ENCODE measurements at places on chromosomes 5 and 9. TPM values are rescaled to one million over a fixed set of nuclear protein-coding genes. Genes with fewer than 3 reads are reported as not detected.
A peak's percentile ranks its signal among the peaks of the same experiment; 100 is the strongest.

FST gene
- polyA plus RNA-seq = 33.1 TPM

- DNase-seq = no peak
These were observed 45.3 kb downstream of the MAP1B start for GRCh38 chr5:72152545-72152944.

DNA sequence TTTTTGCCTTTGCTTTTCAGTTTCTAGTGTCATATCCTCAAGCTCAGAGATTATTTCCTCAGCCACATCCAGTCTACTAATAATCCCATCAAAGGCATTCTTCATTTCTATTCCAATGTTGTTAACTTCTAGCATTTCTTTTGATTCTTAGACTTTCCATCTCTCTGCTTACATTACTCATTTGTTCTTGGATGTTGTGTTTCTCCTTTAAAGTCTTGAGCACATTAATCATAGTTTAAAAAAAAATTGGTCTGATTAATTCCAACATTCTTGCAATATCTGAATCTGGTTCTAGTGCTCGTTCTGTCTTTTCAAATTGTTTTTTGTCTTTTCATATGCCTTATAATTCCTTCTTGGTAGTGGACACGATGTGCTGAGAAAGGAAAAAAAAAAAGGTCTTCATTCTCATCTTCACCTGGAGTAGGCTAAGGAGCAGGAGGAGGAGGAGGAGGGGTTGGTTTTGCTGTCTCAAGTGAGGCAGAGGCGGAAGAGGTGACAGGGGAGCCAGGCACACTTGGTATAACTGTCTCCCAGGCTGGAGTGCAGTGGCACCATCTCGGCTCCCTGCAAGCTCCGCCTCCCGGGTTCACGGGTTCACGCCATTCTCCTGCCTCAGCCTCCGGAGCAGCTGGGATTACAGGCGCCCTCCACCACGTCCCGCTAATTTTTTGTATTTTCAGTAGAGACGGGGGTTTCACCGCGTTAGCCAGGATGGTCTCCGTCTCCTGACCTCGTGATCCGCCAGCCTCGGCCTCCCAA, 16.3 kb downstream of the PRXL2C start:
- DNase-seq = no peak

- no peak for DNase-seq
These were observed 202.6 kb downstream of the ZSWIM6 start for GRCh38 chr5:61534481-61535267.

SMIM33 gene
- not detected for polyA plus RNA-seq

- peak; percentile 85 for DNase-seq
These were observed 180.9 kb downstream of the MAPKAP1 start for GRCh38 chr9:125525921-125526631.

PFN3 gene
- not detected for polyA plus RNA-seq

- no peak for DNase-seq
These were observed 42.1 kb downstream of the OTULIN start for GRCh38 chr5:14706615-14707021.

SEMA4D gene
- 23.3 TPM for polyA plus RNA-seq

- DNase-seq = no peak
These were observed 50.8 kb downstream of the AMBP start for GRCh38 chr9:114027159-114027862.

DNA sequence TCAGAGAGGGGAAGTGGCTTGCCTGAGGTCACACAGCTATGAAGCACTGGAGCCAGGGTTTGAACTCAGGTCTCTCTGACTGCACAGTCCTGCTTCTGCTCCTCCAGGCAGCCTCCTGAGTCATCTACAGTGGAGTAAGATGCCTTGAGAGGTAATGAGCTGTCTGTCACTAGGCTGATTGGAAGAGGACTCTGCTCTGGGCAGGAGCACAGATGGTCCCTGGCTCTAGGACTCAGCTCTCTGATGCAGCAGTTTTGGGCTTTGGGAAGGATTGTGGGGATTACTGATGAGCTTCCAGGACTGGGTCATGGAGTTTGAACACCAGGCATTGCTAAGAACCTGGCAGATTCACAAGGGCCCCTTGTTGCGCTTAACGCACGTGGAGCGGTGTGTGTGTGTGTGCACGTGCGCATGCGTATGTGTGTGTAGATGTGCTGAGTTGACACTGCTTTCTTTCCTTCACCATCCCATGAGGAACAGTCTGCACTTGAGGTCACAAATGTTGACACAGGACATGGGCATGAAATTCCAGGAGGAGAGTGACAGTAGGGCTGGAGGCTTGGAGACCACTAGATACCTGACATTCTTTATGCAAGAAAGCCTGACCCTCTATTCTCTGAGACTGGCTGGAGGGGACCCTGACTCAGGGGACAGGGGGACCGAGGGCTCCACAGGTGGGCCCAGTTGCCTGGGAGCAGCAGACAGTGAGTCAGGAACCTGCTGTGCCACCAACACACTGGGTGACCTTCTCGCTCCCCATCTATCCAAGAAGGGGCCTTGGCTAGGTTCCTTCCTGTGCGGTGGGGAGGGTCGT, 170.5 kb downstream of the RGS3 start:
- DNase-seq = no peak

CD14 gene
- 30.9 TPM for polyA plus RNA-seq

OR1J2 gene
- polyA plus RNA-seq = not detected

DNA sequence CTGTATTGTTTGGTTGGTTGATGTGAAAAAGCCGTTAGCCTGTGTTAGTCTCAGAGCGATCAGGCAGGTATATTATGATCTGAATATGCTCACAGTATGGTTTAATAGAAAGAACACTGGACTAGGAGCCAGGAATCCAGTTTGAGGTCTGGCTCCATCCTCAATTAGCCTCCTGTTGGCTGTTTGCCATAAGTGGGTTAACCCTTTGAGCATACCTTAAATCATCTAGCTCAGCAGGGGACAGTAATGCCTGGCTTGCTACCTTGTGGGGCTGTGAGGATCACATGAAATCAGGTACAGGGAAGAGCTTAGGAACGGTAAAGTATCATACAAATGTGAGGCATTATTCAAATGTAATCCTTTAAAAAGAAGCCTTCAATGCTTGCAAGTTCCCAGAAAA, 104.7 kb downstream of the CMYA5 start:
- no peak for DNase-seq

DNA sequence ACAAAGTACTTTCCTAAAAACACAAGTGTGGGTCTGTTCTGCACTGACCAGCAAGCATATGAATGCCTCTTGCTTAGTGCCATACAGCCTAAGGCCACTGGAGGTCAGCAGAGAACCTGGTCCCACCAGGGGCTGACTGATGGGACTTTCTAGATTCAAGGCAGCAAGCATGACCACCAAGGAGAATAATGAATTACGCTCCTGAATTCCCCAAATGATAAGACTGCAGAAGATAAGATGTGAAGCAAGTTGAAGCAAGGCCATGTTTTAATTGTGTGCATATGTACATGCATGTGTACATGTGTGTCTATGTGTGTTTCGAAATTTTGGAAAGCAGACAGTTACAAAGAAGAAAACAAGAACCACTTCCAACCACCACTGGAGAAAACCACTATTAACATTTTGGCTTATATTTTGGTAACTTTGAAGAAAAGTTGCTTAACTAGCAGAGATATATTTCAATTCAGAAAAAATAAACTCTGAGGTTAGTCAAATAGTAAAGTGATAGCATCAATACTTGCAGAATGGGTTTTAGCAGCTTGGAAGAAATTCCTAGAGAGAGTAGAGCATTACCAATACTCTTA, 70.5 kb downstream of the ERP44 start:
- peak; percentile 79 for DNase-seq

- no peak for DNase-seq
These were observed 56.0 kb downstream of the RGS3 start for GRCh38 chr9:113519426-113520108.

DNA sequence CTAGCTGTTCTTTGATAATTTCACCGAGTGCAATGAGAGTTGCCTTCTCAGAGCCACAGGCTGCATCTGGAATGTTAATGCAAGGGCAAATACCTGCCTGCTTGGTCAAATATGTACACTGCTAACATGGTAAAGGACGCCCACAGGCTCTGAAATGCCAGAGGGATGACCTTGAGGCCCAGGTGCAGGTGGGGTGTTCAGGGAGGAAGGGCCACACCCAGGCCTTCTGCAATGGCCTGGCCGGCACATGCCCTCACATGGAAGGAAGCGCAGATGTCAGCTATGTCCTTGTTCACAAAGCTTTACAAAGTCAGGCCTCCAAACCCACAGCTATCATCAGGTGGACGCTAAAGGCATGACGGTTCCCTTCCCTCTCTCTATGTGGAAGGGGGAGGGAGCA, 48.6 kb downstream of the HRH2 start:
- DNase-seq = no peak

- no peak for DNase-seq
These were observed 141.8 kb downstream of the DOCK2 start for GRCh38 chr5:169778622-169779596.

NTRK2 gene
- polyA plus RNA-seq = 14.5 TPM

DNA sequence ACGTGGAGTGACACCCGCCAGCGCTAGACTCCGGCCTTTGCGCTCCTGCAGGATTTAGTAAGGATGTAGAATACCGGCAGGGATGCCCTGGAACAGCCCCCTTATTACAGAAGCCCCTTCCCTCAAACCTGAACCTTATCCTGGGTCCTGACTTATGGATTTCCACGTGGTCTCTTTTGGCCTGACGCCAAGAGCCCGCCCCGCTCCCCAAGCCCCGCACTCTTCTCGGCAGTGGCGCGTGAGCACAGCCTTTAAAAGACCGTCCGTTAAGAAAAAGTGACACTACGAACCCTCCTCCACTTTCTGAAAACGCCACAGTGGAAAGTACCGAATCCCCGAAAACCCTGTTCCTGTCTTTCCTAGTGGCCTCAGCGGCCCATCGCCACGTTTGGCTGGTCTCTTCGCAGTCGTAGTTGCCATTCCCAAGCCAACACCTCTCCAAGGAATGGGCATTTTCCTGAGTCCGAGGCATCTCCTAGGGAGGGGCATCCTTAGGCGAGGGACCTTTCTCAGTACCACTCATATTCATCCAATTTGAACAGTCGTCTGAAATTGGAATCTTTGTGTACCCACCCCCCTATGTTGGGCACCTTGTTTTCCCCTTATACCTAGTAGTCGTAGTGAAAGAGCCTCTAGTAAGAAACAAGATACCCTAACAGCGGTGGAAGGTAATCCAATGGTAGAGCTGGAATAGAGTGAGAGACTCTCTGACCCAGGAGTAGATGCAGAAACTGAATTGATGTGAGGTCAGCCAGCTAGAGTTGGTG, 732 bp upstream of the MCIDAS start:
- no peak for DNase-seq

PCDHA2 gene
- polyA plus RNA-seq = 0.06 TPM

DNA sequence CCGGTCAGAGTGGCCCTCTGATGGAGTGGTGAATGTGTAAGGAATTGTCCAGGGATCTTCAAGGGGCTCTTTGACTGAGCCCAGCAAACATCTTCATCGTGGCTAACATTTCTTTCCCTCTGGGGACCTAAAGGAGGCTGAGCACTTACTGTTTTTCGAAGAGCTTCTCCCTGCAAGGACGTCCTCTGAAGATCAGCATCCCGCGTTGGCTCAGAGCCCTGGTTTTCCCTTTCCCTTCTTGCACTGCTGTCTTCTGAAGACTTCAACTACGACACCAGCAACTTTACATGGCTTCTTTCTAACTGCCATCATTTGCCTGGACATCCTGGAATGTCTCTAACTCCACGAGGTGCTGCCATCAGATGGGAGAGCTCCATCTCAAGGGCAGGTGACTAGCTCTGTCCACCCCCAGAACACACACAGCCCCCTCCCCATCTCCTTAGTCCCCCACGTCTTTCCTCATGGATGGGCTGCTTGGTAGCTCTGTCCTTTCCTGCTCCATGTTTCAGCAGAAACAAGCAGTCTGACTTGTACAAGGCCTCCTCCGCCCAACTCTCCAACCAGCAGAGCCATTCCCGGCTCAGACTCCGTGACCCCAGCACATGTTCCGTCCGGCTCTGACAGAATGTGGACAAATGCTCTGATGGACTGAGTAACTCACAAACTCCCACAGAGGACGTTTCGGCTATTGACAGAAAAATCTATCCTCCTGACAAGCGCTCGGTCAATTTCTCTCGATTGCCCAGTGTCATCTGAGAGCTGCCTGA, 17.1 kb downstream of the SHB start:
- DNase-seq = no peak

DNA sequence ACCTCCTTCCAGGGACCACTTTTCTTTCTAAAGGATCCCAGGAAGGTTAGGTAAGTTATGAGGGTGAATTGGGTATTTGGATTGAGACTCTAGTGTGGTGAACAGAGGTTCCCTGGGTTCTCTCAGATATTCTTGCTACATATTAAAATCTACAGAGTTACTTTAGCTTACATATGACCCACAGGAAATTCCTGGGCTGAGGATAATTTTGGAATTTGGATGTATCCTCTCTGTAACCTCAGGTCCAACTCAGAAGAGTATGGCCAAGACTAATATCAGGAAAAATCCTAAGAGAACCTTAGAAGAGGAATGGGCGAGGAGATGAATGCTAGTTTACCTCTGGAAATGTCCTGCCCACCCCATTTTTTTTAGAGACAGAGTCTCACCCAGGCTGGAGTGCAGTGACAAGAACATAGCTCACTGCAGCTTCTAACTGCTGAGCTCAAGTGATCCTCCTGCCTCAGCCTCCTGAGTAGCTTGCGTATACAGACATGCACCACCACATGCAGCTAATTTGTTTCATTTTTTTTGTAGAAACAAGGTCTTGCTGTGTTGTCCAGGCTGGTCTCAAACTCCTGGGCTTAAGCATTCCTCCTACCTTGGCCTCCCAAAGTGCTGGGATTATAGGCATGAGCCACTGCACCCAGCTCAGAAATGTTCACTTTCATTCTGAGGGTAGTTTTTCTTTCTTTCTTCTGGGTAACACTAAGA, 196.4 kb downstream of the ARHGEF28 start:
- DNase-seq = no peak

LRRC19 gene
- polyA plus RNA-seq = 0.13 TPM

DNA sequence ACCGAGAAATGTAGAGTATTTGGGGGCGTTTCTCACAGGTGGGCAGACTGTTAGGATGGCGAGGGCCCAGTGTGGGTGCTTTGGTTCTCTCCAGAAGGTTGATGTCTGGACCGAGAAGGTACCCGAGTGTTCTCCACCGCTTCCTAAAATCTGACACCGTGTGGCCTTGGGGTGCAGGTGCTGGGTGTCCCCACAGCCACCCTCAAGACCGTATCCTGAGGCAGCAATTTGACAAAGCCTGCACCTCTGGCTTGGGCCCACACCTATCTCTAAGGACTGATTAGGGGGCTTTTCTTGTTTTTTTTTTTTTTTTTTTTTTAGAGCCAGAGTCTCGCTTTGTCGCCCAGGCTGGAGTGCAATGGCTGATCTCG, 1.3 kb downstream of the PPP1R26 start:
- DNase-seq = no peak

PTCD2 gene
- 8.6 TPM for polyA plus RNA-seq

RPL12 gene
- polyA plus RNA-seq = 2,053 TPM

- no peak for DNase-seq
These were observed 27.6 kb downstream of the ADAMTS2 start for GRCh38 chr5:179317411-179318220.

All from hindlimb muscle (tissue), 1 donor.